ENCODE measurements at places on chromosomes 2 and 18.

- DNase-seq: no peak
These were observed 29.6 kb upstream of the LPIN1 start for GRCh38 chr2:11716689-11717321.

- DNase-seq: peak; percentile 82
These were observed 37.4 kb upstream of the RAPGEF4 start for GRCh38 chr2:172698041-172698863.

GRCh38 chr2:239360421-239361310 lies 40.2 kb downstream of the HDAC4 start:
- no peak for DNase-seq

GRCh38 chr2:33242845-33243244 lies 233.6 kb upstream of the RASGRP3 start:
- DNase-seq: no peak

GRCh38 chr2:130366720-130367119 lies 10.9 kb downstream of the PTPN18 start:
- no peak for DNase-seq

GRCh38 chr2:20516291-20516645 lies 69.4 kb downstream of the RHOB start:
- no peak for DNase-seq

DNA sequence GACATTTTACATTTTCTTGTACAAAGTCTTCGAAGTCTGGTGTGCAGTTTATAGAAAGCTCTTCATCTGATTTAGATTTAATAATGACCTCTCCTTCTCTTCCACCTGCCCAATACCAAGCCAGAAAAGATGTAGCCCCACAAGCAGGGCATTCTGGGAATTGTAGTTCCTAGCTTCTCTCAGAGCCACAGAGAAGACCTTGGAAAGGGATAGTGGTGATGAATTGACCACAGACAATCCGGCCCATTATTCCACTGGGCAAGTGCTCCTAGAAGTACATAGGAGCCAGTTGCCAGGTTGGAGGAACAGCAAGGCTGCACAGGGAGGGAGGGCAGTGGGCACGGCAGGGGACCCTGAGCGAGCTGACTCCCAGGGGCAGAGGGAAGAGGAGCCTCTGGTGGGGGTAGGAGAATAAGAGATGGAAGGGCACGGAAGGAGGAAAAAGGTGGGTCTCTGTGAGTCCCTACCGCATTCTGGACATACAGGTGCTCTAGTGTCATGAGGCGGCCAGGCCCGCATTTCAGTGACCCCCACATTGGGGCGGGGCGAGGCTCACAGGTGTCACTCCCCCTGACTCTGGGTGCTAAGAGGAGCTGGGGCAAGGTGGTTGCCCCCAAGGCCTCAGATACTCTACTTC lies 152.5 kb upstream of the HAAO start:
- peak; percentile 30 for DNase-seq

- no peak for DNase-seq
These were observed 416.4 kb downstream of the CMPK2 start for GRCh38 chr2:6449343-6449742.

- DNase-seq: no peak
These were observed 464.3 kb downstream of the NBAS start for GRCh38 chr2:15096873-15097272.

GRCh38 chr18:75249672-75250470 lies 39.3 kb downstream of the TSHZ1 start:
- peak; percentile 25 for DNase-seq

DNA sequence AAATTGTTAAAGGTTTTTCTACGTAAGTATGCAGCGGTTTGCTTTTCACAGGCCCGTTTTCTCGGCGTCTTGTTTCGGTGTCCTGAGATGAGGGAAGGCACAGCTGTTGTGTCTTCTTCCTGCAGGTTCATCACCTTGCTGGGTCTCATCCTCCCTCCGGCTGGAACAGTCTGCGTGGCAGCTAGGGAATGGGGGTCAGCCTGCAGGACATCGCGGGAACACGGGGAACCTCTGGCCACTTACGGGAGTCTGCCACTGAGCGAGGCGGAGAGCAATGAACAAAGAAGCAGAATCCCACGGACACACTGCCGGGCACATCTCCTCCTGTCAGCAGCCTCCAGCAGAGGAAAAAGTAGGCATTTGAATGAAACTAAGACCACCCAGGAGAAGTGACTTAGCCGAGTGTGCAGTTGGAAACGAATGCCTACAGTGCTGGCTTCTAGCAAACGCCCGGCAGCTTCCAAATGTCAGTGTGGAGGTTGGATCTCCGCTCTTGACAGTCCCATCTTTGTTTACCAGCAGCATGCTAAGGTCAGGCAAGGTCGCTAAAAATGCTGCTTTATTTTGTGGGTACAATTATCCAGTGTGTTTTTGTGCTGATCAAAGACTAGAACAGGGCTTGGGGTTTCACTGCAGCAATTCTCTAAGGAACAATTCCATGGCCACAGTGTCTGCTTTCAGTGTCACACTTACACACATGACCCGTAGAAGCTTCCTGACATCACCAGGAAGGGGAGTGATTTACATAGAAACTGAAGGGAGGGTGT lies 109.8 kb upstream of the SEC11C start:
- DNase-seq: peak; percentile 25

GRCh38 chr18:13823707-13824395 lies at the start of gene MC5R:
Gene MC5R, plus strand, starts transcription at chr18:13824149. Its CDS starts 1,617 bp downstream, at chr18:13825766.
- peak; percentile 83 for DNase-seq

GRCh38 chr2:56707218-56707617 lies 523.4 kb downstream of the CCDC85A start:
- no peak for DNase-seq

DNA sequence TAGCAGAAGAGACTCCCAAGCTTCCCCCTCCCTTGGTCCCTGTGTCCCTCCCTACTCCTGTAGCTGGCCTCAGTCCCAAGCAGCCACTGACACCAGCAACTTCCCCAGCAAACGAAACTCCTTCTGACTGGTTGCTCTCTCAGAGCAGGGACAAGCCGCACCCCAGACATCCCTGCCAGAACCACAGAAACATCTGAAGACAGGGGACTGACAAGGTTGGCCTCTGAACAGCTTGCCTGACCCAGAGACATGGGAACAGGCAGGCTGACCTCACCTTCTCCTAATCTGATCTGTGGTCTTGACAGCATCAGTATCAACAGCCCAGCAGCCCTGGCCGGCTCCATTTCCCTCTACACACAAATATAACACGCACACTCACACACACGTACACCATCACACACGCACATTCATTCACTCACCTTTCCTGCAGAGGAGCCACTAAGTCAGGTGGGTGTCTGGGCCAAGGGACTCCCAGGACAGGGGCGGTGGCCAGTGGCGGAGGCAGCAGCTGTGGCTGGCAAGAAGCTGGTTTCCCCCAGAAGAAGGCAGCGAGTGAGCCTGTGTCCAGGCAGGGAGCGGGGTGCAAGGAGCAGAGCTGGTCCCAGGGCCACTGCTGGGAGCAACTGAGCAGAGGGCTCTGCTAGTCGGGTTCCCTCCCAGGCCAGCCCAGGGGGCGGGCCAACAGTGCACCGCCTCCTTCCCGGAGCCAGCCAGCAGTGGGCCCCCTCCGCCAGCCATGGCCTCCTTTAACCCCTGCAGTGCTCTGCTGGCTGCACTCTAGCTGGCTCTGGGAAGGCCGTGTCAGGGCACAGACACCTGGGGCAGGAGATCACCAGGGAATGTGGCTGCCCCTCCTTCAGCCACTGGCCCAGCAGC lies 59.1 kb downstream of the TNS1 start:
- DNase-seq: peak; percentile 86

DNA sequence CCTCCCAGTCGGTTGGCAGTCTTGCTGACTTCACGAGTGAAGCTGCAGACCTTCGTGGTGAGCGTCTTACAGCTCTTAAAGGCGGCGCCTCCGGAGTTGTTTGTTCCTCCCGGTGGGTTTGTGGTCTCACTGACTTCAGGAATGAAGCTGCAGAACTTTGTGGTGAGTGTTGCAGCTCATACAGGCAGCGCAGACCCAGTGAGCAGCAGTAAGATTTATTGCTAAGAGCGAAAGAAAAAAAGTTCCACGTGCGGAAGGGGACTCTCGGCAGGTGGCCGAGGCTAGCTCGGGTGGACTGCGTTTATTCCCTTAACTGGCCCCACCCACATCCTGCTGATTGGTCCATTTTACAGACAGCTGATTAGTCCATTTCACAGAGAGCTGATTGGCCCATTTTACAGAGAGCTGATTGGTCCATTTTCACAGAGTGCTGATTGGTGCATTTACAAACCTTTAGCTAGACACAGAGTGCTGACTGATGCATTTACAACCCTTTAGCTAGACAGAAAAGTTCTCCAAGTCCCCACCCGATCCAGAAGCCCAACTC lies 240.3 kb downstream of the LRATD1 start:
- no peak for DNase-seq
